CMK (cell line): ENCODE measurements at places on chromosomes 4 and X.

- no peak for DNase-seq
Observed at GRCh38 chrX:21816136-21816535, 23.3 kb upstream of the MBTPS2 start.

- DNase-seq: no peak
Observed at GRCh38 chrX:38891641-38892413, 90.6 kb downstream of the MID1IP1 start.

GRCh38 chrX:357693-358471 is 28.8 kb downstream of the PPP2R3B start:
- DNase-seq: no peak

GRCh38 chr4:151807220-151807619 is 46.4 kb upstream of the GATB start:
- no peak for DNase-seq
